Stimulated activated effector memory CD8-positive, alpha-beta T cell treated with anti-CD3 and anti-CD28 coated beads, Interleukin-12 subunit alpha, Interleukin-12 subunit beta, amount 100 ng/mL, for 72 hours (primary cell): ENCODE measurements at places on chromosomes 11 and 22.

DNA sequence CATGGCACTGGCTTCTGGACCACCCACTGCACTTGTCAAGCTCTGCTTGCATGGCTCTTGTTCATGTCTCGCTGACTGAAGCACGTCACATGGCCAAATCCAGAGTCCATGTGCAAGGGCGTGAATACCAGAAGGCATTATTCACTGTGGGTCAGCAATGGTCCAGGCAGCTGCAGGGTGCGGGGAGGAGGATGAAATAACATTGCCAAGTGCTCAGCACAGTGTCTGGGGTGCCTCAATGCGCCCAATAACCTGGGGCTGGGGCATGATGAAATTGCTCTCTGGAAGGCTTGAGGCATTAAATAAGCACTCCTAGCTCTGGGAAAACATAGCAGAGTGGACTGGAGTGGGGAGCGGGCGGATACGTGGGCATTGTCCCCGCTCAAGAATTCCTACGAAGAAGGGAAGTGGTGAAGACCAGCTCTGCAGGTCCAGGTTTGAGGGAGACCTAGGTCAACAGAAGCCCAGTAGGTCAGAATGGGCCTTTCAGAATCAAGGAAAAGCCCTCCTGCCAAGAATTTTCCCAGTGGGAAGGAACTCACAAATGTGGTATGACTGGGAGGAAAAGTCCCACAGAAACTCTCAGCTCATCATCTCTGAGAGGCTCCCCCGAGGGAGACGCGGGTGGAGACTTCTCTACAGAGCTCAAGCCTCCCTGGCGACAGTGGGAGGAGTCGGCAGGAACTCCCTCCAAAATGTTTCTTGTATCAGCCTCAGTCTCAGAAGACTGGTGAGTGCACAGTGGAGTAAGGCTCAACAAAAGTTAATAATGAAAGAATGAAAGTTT lies 15.3 kb upstream of the ACCSL start:
- peak; percentile 30 for DNase-seq

DNA sequence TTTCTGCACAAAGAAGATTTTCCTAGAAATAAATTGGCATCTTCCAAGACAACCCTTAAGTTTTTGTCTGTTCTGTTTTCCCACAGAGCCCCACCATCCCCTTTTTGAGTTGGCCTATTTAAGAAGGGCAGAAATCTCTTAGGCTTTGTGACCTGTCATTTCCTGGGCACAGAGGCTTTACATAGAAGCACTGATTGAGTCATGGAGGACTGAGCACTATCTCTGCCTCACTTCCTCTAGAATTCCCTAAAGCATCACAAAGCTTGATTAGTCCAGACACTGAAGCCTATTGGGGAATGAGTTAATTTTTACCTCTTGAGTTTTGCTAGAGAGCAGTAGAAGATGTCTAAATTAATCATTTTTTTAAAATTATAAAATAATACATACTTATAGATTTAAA lies 25.4 kb downstream of the TRIM44 start:
- DNase-seq: no peak

DNA sequence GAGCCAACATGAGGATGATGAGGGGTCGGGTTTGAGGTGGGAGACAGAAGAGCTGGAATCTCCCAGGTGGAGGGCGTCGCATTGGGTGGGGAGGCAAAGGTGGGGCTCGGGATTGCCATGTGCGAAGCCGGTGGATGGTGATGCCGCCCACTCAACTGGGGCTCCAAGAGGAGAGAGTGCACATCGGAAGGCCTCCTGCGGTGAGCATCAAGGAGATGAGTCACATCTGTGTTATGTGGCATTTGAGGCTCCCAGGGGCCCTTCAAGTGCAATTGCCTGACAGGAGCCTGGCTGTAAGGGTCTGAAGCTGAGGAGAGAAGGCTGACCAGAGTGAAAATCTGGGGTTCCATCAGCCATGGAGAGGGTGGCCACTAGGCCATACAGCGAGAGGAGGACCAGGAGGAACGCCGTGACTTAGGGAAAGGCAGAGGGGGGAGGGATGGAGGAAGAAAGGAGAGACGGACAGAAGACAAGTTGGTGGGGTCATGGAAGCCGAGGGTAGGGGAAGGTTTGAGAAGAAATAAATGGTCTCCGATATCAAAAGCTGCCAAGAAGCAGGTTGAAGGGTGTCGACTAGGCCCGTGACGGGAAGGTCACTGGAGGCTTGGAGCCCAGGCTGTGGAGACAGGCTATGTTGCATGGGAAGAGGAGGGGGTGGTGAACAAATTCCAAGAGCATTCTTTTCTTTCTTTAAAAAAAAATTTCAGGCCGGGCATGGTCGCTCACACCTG lies 21.3 kb downstream of the RASD2 start:
- no peak for DNase-seq

DNA sequence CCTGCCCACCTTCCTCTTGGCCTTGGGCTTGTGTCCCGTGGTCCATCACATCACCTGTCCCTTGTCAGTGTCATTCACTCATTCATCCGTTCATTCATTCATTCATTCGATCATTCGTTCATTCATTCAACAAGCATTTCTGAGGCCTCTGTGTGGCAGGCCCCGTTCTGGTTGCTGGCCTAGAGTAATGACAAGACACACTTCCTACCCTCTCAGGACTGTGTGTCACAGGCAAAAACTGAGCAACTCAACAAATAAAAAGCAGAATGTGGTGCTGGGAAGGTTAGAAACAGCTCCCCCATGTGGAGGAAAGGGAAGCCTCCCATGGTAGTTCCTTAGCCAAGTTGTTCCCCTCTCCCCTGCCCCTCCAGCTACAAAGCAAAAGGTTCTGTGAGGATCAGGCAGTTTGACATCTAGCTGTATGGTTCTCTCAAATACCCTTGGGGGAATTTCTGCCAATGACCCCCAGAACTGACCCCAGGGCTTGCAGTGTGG lies 1.6 kb upstream of the OMP start:
- no peak for DNase-seq

DNA sequence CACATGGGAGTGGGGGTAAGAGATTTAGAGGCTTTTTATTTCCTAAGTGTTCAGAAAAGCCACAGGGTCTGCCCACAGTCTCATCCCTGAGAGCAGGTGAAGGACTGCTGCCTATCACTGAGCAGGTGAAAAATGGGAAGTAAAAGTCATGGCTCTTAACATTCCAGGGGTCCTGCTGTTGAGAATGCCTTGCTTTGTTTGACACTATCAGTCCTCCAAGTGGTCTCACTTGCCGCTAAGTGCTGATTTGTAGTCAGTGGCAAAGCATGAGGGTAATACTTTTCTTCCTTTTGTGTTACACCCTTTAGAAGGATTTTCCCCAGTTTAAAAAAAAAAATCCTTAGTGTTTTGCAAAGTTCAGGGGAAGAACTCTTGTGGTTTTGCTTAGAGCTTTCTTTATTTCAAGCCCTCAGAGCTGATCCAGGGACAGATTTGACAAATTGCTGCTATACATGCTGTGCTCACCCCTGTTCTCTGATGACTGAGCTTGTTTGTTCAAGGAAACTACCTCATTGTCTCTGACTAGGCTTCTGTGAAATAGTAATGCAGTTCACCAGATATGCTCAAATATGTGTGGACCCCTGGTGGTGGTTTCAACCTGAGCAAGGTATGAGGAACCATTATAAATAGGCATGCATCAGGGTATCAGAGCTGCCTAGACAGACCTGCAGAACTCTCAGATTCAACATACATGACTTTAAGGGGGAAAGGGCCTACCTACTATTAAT lies 141.0 kb downstream of the ARHGAP42 start:
- DNase-seq: no peak

- DNase-seq: no peak
These were observed 444.4 kb downstream of the BUD13 start for GRCh38 chr11:116328391-116328790.

- no peak for DNase-seq
These were observed 147.0 kb downstream of the TBC1D22A start for GRCh38 chr22:46909237-46910030.

DNA sequence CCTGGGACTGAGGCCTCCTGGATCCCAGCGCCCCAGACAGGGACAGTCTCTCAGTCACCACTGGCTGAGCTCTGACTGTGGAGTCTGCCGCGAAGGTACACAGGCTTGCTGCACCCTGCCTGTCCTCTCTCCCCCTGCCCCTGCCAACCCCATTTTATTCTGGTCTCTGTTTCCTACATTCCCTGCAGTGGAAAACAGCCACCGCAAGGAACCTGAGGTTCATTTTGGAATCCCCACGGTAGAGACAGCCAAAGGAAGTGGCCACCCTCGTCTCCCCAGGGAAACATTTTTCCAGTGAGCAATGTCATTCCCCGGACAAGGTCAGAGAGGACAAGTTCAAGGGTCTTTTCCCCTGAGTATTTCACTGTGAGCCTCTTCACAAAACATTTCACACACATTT lies 56.6 kb downstream of the FBXO7 start:
- no peak for DNase-seq

GRCh38 chr11:47308050-47308823 lies 38.3 kb downstream of the MADD start:
- DNase-seq: no peak

DNA sequence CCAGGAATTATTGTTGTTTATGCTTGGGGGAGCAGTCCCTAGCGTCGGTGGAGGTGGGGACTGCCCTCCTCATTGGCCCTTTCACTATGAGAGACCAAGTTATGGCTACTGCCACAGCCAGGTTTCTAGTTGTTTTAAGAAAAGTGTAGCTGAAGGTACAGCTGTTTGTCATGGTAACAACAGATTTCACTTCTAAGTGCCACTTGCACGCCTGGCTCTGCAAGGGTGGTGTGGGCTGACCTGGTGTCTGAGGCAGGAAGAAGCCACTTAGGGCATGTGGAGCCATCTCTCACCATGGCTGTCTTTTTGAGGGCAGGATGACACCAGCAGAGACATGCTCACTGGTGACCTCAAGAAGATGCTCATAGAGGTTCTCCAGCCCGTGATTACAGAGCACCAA lies 46.3 kb upstream of the MPEG1 start:
- no peak for DNase-seq

- DNase-seq: no peak
These were observed 163.2 kb downstream of the FEZ1 start for GRCh38 chr11:125332821-125333220.

DNA sequence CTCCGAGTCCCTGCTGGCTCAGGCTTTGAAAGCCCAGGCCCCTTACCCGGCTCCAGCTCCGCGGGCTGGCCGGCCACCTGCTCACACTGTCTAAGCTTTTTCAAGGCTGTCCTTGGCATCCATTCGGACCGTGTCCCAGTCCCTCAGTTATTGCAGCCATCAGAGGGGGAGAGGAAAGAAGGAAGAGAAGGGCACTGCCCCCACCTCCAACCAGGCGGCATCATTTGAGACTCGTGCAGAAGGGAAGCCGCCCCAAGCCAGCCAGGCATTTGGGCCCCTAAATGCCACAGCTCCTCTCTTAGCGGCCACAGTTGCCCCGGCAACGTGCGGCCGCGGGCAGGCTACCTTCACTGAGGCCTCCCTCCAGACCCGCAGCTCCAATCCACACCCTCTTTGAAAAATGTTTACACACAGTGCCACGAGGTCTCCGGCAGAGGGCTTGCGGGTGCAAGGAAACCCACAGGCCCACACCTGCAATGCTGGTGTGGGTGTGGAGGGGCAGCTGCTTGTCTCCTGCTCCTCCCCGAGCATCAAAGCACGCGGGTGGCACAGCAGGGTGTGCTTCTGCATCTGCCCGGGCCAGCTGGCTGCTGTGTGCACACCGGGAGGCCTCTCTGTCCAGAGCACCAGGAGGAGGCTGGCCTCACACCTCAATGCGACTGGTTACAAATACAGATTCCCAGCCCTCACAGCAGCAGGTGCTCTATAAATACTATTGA lies 124.4 kb downstream of the CTTN start:
- DNase-seq: no peak

DNA sequence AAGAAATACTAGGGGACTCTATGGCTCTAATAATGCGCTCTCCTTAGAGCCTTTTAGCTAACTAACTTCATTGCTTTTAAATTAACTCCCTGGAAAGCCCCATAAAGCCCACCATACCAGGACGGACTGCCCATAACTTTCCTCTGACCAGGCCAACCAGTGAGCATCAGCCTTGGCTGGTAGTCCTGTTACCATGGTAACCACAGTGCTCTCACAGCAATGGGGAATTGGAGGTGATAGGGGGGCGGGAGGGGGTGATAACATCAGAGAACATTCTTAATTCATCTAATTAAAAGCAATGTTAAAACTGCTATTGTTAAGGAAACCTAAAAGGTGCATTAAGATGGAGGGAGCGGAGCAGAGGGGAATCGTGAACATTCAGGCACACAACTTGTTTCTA lies 27.2 kb upstream of the CHRM4 start:
- DNase-seq: no peak

DNA sequence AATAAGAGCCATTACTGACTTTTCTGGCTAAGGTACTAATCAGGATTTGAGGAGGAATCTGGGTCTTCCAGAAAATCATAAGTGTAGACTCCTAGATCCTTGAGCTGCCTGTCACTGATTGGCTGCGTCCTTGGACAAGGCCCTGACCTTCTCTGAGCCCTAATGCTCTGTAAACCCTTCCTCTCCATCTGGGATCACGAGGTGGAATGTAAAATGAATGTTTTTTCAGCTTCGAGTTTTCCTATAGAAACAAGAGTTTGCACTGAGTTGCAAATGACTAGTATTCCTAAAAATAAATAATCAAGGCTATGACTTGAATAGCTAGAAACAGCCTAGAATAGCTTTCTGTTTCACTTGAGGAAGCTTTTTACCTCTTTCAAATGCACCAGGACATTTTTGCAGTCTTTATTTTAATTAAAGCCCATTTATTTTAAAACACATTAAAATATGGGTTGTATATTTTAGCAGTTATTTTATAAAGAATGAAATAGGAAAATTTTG lies 1.1 kb upstream of the DIXDC1 start:
- DNase-seq: no peak

DNA sequence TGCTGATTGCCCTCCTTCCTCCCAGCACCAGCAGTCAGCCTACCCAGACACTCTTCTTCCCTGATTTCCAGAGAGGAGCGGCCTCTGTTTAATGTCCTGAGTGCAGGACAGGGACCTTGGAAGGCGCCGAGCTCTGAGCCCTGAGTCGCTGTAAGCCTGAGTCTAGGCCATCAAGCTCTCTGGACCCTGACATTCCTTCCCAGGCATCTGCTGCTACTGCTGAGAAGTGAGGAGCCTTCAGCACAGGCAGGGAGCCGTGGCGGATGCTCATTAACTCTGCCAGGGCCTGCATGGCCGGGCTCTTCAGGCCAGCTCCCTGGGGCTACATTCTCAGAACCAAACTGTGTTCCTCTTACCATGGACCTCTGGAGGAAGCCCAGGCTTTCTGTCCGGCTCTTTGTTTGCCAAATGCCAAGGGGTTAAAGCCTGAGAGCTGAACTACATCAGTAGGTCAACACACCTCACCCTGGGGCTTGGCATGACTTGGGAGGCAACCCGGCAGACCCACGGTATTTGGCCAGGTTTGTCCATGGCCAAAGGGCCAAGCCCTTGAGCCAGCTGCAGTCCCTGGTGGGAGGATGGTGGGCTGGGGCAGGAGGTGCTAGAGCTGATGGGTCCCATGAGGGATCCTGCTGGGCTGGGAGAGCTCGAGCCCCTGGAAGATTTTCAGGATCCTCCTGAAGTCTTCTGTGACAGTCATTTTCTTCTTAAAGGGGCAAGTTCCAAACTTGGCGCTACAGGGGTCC lies 721.4 kb downstream of the BRD1 start:
- no peak for DNase-seq

- DNase-seq: no peak
These were observed 12.7 kb upstream of the RGL4 start for GRCh38 chr22:23678133-23678532.
